Activated naive CD8-positive, alpha-beta T cell treated with anti-CD3 and anti-CD28 coated beads, Interleukin-2, amount 10 ng/mL, durations not matched to agents 7 days and 5 days (primary cell): ENCODE measurements at places on chromosomes 2 and 18.
A peak's percentile ranks its signal among the peaks of the same experiment; 100 is the strongest.

- DNase-seq, result no peak
Observed at GRCh38 chr18:45370255-45371010, 244.8 kb upstream of the SLC14A2 start.

- DNase-seq, result no peak
Observed at GRCh38 chr2:43075054-43075593, 151.3 kb downstream of the ZFP36L2 start.

- DNase-seq, result no peak
Observed at GRCh38 chr2:238929242-238930081, 81.6 kb downstream of the TWIST2 start.

DNA sequence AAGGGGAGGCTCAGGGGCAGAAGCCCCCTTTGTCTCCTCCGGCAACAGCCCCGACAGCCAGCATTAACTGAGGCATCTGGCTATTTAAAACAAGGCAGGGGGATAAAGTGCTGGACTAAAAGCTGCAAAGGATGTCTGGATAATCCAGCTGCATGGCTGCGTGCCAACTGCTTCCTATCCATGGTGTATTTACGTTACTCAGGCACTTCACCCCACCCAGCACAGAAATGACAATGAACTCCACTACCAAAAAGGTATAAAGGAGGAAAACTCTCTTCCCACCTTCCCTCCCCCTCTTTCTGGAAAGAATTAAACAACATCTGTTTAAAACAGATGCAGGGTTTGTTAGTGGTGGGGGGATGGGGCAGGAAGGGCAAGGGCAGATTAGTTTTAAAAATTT is 82.5 kb downstream of the SPRED2 start:
- DNase-seq, result no peak

DNA sequence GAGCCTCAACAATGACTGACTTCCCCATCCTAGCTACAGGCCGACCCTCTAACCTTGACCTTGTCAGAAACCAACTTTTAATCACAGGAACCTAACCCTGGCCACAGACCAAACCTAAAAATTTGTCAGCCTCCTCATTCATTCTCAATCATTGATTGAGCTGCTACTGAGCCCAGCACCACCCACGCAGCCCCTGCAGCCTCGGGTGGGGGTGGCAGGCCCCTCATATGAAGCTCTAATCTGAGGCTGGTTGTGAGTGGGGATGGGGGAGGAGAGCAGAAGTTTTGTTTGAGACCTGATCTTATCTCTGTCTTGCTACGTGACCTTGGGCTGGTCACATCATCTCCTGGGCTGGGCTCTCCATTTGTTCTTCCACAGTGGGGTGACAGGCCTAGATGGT is 99.5 kb upstream of the EPAS1 start:
- no peak for DNase-seq

- DNase-seq, result no peak
Observed at GRCh38 chr2:134120406-134120732, 133.5 kb upstream of the MGAT5 start.

DNA sequence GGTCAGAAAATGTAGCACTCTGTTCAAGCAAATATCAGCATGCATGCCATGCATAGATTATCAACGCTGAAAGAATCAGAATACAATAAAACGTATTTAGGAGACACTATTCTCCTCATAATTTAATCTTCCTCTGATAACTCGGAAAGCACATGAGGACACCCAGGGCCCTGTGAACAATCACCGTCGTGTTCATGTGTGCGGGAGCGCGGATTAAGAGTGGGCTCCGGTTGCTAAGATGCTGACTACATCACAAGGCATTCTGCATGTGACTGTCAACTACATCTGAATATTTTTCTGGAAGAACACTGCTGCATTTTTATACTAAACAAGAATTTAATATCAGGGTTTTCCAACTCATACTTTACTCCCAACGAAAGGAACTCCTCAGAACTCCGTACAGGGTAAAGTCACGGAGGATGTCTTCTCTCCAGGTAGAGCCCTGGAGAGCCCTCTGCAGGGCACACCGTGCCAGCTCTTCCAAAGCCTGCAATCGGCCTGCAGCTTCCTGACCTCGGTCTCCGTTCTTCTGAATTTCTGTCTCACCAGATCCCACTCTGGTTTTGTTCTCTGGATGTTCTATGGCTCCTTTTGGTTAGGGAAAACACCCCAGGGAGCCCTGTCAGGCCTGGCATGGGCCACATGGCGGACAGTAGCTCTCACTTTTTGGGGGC is 59.6 kb downstream of the ZNF516 start:
- no peak for DNase-seq

GRCh38 chr2:217804791-217805667 is 197.8 kb downstream of the TNS1 start:
- peak; percentile 12 for DNase-seq
